Globus pallidus (tissue), 1 donor: ENCODE measurements at places on chromosomes 5 and 9.

DNA sequence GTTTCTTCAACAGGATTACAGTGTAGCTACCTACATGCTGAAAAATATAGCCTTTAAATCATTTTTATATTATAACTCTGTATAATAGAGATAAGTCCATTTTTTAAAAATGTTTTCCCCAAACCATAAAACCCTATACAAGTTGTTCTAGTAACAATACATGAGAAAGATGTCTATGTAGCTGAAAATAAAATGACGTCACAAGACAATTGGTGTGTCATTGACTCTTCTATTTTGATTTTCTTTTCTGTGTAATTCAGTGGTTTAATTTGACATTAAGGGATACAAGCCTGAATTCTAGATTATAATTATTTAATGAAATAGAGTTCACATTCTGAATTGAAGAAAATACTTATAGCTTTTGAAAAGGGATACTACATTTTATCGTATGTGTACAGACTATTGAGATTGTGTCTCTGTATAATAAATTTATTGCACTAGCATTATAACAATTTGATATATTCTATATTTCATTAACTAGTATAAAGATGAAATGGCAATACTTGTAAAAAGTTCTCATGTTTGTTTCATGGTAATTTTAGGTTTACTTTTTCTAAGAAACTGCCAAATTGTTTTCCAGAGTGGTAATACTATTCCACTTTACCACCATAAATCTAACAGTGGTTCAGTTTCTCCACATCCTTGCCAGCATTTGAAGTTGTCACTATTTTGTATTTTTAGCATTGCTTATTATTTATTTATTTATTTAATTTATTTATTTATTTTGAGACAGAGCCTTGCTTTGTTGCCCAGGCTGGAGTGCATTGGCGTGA lies 18.7 kb downstream of the ANXA1 start:
- no peak for DNase-seq

DNA sequence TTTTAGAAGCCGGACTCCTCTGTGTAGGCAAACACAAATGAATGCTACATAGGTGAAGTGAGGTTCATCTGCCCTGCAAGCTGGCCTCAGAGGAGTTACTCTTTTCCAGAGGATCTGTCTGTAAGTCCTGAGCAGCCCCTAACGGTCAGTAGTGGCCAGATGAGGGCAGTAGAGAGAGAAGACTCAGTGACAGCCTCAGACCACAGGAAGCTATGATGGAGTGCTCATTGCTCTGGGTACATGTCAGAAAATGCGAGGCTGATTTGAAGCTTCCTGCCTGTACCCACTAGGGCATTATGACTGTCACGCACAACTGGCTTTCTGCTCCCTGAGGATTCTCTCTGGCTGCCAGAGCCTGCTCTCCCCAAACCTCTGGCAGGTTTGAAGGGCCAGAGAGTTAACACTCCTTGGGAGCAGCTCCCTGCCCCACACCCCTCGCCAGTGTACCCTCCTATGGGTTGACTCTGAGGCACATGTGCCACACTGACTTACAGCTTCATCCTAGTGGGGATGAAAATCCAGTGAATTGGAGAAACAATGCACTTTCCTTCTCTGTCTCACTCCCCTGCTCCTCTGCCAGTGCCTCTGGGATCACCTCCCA lies 141.5 kb downstream of the GABRG2 start:
- peak; percentile 33 for DNase-seq

GRCh38 chr5:20331826-20332225 lies 343.8 kb upstream of the CDH18 start:
- no peak for DNase-seq

- DNase-seq: no peak
Measured at GRCh38 chr5:61790678-61791077, 458.6 kb downstream of the ZSWIM6 start.

DNA sequence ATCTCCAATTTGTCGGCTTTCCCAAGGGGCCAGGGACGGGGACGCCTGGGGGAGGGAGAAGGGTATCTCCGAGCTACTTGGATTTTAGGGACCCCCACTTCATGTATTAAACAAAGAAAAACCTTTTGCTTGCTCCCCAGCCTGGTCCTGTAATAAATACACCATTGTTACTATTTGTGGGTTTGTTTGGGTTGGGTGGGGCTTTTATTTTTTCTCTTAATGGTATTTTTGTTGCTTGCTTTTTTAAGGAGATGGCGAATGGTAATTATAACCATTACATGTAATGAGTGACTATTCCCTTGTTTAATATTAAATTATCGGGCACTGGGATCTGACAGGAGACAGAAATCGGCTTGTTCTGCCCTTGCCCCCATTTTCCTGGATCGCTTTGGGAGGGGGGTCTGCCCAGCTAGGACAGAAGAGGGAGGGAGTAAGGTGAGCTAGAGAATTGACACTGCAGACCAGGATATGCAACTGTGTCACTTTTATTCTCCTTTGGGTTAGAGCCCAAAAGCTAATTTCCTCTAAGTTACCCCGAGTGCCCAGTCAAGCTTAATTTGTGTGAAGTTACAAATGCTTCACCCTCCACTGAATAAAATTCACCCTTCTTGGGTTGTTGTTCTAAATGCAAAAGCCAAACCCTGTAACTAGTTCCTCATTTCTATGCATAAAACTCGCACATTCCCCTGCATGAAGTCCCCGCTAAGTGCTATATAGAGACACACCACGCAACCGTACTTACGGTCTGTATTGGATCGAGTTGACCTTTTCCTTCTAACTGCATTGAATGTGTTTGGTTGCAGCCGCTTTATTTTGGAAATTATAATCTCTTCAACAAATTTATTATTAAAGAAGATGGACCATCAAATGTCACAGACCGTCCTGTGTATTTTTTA lies 1.6 kb upstream of the ZNF608 start:
- peak; percentile 82 for DNase-seq

DNA sequence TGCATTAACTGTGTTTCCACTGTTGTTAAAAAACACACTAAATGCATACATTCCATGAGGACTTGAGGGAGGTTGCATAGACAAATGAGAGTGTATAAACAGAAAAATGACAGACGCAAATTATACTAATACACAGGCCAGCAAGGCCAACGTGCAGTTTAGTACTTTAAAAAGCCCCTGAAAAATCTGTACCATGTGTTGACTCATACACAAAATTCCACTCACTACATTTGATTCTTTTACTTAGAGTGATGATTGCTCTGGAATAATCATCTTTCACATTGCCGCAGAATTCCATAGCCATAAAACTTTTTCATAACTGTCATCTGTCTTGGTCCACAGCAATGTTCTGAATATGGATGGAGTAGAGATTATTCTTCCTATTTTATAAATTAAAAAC lies 215.7 kb downstream of the FAM114A2 start:
- no peak for DNase-seq

GRCh38 chr9:137506274-137506673 lies 43.9 kb downstream of the PNPLA7 start:
- no peak for DNase-seq

- DNase-seq: no peak
Measured at GRCh38 chr9:122158202-122158601, 1.4 kb downstream of the NDUFA8 start.

GRCh38 chr5:60382716-60383115 lies 317.2 kb downstream of the DEPDC1B start:
- DNase-seq: peak; percentile 61

DNA sequence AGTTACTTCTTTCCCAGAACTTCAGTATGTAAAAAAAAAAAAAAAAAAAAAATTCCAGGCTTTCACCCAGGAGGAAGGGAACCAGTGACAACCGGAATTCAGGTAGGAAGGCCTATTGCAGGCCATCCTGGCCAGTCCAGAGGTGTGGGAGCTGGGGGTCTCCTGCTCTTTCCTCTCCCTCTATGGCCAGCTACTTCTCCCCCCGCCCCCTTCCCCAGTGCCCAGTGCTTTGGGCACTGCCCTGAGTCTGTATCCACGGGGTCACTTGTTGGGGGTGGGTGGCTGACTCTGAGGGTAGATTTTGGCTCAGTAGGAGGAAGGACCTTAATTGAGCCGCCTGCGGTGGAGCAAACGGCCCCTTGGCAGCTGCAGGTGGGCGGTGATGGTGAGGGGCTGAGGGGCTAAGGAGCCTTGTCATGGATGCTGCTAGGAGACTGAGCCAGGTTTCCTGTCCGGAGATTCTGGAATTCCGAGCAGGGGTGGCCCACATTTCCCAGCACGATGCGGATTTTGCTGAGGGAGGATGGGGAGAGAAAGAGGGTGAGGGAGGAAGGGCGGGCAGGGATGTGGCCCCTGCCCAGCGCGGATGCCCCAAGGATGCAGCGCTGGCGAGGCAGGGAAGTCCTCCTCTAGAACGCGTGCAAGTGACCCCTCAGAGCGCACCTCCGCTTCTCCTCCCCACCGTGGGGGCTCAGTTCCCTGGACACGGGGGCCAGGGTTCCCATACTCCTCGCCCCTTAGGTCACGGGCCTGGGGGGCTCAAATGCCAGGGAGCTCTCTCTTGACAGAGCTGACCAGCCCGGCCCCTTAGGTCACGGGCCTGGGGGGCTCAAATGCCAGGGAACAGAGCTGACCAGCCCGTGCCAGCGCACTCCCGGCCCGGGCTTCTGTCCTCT lies 1.2 kb upstream of the PHF2 start:
- DNase-seq: no peak

DNA sequence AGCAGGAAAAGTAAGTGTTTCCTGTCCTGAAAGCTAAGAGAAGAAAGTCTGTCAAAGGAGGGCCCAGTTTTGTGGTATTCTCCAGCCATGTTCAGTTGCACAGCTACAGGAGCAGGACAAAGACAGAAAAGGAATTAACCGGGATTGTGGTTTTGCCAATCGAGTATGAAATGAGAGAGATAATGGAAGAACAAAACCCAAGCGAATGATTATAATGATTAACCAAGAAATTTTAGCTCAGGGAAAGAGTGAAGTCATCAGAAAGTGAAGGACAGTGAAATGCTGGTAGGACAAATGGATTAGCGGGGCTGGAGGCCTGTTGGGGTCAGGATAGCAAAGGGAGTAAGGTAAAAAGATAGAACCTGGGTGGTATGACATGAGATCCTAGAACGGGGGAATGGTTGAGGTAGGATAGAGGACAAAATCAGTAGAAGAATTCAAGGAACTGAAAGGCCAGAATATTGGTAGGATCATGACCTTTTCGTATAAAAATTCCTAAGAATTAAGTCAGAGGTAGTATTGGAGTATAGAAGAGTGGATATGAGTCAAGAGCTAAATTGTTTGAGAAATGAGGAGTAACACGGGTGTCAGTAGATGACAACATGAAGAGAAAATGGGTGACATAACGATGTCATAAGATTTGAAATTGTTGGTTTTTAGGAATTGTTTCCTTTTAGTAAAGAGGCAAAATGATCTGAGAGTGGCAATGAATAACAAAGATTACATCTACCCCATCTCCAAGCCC lies 52.8 kb downstream of the DIAPH1 start:
- no peak for DNase-seq

DNA sequence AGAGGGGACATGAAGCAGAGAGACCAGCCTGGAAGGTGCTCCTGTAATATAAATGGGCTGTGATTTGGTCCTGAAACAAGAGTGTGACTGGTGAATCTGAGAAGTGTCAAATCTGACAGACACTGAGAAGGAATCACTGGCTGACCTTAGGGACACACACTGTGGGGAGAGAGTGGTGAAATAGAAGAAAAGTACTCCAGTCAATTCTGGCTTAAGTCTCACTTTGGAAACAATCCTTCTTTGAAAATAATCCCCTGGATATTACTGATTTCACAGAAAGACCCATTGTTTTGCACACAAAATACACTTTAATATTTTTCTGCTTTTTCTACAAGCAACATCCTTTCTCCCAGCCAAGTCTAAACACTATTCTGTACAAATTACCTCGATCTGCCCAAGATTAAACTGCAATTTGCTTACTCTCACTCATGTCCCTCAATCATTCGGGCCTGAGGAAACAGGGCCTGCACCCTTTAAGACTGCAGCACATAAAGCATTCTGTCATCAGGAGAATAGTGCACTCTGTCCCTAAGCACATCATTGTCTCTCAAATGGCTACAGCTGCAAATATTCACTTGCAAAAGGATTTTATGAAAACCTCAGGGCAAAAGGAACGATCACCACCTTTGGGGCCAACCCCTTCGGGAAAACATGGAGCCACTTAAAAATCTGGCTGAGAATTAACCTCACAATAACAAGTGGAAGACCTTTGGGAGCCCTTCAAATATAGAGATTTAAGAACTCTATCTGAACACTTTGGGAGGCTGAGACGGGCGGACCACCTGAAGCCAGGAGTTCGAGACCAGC lies 68.6 kb downstream of the MAPKAP1 start:
- DNase-seq: no peak

DNA sequence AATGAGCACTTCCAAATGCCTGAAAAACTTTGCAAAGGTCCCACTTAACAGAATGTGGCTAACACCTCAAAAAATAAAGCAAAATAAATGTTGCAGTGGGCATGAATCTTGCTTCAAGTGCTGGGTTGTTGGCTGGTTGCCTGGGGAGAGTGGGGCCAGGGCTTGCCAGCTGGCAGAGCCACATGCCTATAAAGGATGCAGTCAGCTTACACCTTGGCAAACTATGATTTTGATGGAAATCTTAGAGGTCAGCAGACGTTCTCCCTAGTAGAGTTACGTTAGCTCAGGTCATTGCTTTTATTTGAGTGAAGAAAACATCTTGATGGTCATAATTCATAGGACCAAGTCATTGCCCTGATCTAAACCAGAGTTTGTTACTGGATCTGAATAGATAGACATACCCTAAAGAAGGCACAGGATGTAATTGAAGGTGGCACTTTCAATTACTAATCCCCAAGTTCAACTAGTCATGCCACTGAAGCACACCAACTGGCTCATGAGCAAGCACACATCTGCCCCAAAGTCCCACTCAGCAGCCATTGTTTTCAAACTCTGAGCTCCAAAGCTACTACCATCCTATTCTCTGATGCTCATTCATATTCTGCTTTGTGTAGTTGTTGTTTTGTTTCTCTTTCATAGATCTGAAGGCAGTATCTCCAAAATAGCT lies 51.2 kb upstream of the ZSWIM6 start:
- DNase-seq: no peak

DNA sequence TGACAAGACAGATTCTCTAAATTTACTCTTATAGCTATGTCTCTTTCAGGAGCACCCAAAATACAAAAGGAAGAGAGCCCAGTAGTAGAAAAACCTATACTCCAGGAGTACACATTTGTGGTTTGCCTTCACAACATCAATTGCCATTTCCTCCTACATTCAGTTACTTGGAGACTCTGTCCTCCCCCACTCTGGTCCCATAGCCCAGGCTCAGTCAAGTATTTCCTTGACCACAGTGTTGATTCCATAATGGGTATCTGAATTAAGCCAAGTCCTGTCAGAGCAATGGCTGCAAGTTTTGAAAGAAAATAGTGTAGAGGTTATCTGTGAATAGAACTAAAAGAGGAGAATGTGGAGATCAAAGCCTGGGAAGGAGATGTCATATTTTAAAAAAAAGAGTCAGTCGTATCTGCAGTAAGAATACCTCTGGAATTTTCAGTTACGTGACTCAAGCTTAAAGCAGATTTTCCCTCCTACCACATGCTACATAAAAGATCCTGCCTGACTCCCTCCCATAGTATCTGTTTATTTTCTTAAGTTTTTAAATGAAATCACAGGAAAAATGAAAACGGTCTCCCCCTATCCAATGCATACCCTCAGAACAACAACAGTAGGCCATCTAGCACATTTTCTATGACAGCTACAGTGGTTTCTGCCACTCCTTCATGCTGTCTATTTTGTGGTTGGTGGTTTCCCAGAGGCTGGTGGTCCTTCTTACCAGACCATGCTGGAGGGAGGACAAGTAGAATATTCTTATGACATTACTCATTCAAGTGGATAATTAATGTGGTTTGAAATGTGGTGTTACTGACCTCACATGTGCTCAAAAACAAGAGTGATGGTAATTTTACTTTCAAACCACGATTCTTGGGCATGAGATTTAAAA lies 249.7 kb upstream of the TMEM161B start:
- no peak for DNase-seq

GRCh38 chr5:178249191-178249989 lies 16.8 kb upstream of the PHYKPL start:
- DNase-seq: no peak

- DNase-seq: no peak
Measured at GRCh38 chr5:20536813-20537212, 548.8 kb upstream of the CDH18 start.
